MCF 10A (cell line): ENCODE measurements at places on chromosomes 11 and 22. TPM values are rescaled to one million over a fixed set of nuclear protein-coding genes. Genes with fewer than 3 reads are reported as not detected.

DNA sequence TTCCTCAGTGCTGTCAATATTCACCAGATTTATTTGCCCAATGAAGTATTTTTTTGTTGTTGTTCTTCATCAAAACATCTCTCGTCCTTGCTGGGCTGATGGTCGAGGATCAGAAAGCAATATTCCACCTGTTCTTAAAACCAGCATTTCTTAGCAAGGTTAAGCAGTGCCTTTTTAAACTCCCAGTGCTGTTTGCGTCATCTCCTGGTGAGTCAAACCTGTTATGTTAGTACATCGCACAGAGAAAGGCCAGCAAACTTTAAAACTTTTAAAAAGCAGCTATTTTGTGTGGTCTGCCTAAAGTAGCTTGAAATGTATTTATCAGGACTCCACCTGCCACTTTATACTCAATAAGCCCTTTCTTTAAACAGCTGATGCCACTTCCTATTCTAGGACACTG lies 802.0 kb downstream of the KCNA4 start:
- H3K36me3 ChIP-seq: no peaks in the 10 kb centered on the region
- no peaks in the 10 kb centered on the region for H3K27me3 ChIP-seq
- H3K27ac ChIP-seq: no peak overlapping the region
- H3K4me1 ChIP-seq: no peaks in the 10 kb centered on the region

DNA sequence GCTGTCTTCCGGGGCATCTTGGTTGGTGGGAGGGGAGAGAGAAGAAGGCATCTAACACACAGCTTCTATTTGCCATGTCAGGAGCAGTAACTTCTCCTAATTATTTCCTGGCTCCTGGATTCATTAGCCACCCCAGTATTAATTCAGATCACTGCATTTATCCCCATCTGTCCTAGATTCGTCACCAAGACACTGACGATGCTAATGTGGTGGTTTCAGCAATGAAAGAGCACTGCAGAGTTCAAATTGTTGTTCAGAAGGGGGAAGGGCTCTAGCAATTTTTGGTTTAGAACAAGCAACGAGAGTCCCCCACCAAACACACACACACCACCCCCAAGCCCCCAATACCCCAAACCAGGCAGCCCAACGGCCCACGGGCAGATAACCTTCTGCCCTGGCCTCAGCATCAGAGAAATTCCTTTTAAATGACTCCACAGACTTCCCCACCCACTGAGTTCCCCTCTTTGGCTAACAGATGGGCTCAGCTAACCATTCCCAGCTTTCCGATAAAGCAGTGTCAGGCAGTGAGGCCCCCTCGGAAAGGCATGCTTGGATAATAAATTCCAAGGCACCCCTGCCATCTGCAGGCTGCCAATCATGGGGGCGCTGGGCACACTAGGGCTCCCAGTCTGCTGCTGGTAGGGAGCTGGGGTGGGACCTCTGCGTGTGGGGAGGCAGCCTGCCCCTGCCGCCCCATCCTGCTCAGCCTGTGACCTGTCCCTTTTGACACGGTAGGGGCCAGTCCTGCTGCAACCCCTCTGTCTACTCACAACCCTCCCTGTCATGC lies 453.5 kb downstream of the MIAT start:
- H3K27me3 ChIP-seq: no peaks in the 10 kb centered on the region
- no peak overlapping the region for H3K4me3 ChIP-seq
- no peaks in the 10 kb centered on the region for H3K36me3 ChIP-seq
- H3K27ac ChIP-seq: no peak overlapping the region
- H3K4me1 ChIP-seq: peaks cover 38% of the 10 kb centered on the region

The VSIG10L2 gene
- total RNA-seq: not detected in 2 replicates

- no peaks in the 10 kb centered on the region for H3K27me3 ChIP-seq
- H3K4me3 ChIP-seq: peak overlapping the region; percentile 93
- H3K4me1 ChIP-seq: peaks cover 47% of the 10 kb centered on the region
- DNase-seq: peak; percentile 28
- peak overlapping the region; percentile 98 for H3K27ac ChIP-seq
Observed at GRCh38 chr11:61332281-61332796, 566 bp downstream of the DDB1 start.

DNA sequence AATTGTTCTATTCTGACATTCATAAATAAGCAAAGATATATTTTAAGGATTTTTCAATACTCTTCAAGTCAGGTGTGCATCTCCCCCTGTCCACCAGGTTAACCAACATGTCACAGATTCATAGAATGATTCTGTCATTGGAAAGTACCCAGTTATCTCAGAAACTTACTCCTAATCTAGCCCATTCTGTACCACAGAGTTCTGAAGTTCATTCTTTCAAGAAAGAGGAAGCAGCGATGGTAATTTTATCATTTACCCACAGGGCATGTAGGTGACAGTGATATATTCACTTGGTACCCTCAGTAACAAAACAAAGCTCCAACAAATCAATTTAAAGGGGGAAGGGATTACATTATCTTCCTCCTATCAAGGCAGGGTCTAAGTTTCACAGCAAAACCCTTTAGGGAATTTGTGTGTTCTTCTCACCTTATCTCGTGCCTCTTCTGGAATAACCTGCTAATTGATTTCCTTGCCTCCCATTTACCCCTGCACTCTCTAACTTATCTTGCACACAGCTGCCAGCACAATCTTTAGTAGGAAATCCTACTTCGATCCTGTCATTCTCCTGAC lies 19.0 kb upstream of the MPPED2 start:
- no peak overlapping the region for H3K4me3 ChIP-seq
- no peaks in the 10 kb centered on the region for H3K4me1 ChIP-seq
- no peak for DNase-seq
- H3K27me3 ChIP-seq: peaks cover 29% of the 10 kb centered on the region

The BLID gene
- total RNA-seq: 4.1 and 4.5 TPM in 2 replicates

DNA sequence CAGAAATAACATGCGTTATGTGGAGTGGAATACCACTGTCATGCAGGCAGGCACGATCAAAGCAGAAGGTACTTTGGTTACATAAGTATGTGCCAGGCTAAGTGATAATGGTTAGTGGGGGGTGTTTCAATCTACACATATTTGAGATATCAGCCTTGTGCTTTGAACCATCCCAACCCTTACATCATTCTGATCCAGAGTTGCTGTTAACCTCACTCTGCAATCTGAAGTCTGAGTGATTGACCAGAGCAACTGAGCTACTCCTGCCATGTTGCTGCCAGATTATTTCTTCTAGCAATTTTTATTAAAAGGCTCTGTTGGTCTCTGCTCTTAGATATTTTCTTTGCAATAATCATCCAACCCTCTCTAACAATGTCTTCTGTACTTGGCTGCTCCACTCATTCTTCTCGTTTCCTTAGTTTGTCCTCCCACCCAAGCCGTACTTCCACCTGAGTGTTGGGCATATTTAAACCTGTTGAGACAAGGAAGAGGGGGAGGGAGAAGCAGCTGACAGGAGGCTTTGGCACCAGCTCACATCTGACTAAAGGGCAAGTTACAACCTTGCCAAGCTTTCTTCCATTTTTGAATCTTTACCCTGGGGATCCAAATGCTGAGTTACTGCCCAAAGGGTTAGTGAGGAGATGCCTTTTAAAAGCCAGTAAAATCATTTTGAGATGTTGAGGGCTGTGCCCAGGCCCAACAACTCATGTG lies 114.1 kb upstream of the SESN3 start:
- H3K36me3 ChIP-seq: no peaks in the 10 kb centered on the region
- no peak overlapping the region for H3K4me3 ChIP-seq
- no peak overlapping the region for H3K27ac ChIP-seq
- DNase-seq: peak; percentile 40

The CSF2RB gene
- not detected in 2 replicates for total RNA-seq

GRCh38 chr11:106022795-106023275 lies 795 bp upstream of the MSANTD4 start:
- H3K36me3 ChIP-seq: peaks cover 23% of the 10 kb centered on the region
- peaks cover 42% of the 10 kb centered on the region for H3K4me1 ChIP-seq
- H3K4me3 ChIP-seq: peak overlapping the region; percentile 96
- H3K27me3 ChIP-seq: no peaks in the 10 kb centered on the region

- no peak overlapping the region for H3K4me3 ChIP-seq
- DNase-seq: no peak
- no peak overlapping the region for H3K27ac ChIP-seq
- no peaks in the 10 kb centered on the region for H3K27me3 ChIP-seq
- no peaks in the 10 kb centered on the region for H3K4me1 ChIP-seq
- peaks cover 6% of the 10 kb centered on the region for H3K36me3 ChIP-seq
Observed at GRCh38 chr22:25574736-25575135, 10.3 kb downstream of the GRK3 start.

DNA sequence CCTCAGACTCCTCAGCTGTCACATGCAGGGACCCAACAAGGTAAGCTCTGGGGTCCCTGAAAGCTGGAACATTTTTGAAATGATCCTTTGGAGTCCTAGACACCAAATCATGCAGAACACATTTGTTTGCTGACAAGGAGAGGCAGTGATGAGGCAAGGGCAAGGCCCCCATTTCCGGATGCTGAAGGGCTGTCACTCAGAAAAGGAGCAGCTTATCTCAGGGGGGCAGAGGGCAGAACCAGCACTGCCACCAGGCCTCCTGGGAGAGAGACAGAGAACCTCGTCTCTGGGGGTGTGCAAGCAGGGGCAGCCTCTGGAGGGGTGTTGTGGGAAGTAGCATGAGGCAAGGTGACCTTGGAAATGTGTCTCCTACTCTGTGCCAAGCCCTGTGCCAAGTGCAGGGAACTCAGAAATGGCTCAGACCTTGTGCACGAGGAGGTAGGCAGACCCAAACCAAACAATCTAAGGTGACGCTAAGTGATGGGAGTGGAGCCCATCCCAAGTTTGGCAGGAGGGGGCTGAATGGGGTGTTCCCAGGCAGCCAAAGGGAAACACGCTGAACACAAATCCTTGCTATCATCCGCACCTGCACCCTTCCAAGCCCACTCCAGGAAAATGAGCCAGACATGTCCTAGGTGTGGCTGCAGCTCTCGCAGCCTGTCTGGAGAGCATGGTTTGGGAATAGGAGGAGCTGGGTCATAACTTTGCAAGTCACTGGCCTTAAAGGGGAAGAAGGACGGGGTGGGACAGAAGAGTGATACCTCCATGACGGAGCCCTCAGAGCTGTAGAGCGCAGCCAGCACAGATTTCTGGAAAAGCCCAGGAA lies 94.2 kb downstream of the PDE2A start:
- H3K27me3 ChIP-seq: no peaks in the 10 kb centered on the region
- peaks cover 7% of the 10 kb centered on the region for H3K4me1 ChIP-seq
- no peak for DNase-seq
- no peak overlapping the region for H3K27ac ChIP-seq
- H3K4me3 ChIP-seq: no peak overlapping the region
- no peaks in the 10 kb centered on the region for H3K36me3 ChIP-seq

DNA sequence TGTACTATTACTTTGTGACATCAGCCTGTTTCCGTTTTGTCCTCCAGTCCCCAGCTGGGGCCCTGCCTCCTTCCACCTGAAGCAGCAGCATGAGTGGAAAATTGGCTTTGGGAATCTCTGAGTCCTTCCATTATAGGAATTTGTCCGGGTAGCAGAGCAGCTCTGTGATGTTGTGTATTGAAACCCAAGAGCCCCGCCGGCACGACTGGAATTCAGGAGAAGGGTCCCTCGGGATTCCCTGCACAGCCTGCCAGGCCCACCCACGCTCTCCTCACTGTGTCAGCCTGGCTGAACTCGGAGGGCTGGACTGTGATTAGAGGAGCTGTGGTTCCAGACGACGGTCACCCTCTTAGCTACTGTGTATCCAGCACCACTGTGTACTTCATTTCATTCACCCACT lies 18.8 kb upstream of the TSPAN18 start:
- no peak for DNase-seq
- H3K27ac ChIP-seq: no peak overlapping the region
- H3K27me3 ChIP-seq: no peaks in the 10 kb centered on the region
- no peak overlapping the region for H3K4me3 ChIP-seq
- no peaks in the 10 kb centered on the region for H3K36me3 ChIP-seq
- peaks cover 16% of the 10 kb centered on the region for H3K4me1 ChIP-seq

DNA sequence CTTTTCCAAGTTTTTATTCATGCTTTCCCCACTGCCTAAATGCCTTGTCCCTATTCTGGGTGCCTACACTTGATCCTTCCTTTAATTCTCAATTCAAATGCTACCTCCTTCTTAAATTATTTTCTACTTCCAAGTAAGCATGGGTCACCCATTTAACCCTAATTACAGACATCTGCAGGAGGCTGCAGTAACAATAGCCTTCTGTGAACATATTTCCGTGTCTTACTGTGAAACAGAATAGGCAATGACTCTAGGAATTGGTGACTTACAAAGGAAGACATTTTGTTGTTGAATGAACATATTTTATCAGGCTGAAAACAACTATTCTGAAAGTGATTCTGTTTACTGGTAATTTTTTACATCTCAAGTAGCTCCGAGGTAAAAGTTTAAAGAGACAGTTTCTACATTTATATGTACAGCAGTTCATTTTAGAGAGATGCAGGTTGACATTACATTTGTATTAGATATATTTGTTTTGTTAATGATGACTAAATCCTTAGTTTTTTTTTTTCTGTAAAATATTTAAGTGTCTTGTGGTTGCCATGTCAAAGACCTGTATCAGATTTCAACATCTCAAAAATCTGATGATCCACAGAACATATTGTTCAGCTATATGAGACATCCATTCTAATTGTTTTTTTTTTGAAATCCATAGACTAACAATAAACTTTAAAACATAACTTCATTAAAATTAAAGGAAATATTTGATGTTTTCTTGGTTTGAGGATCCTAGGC lies 316.8 kb downstream of the CASP12 start:
- no peak overlapping the region for H3K4me3 ChIP-seq
- H3K36me3 ChIP-seq: no peaks in the 10 kb centered on the region
- peak; percentile 11 for DNase-seq
- no peaks in the 10 kb centered on the region for H3K27me3 ChIP-seq
- peak overlapping the region; percentile 44 for H3K27ac ChIP-seq
- peaks cover 7% of the 10 kb centered on the region for H3K4me1 ChIP-seq

GRCh38 chr11:37643968-37644367 lies 1045.9 kb upstream of the RAG2 start:
- no peaks in the 10 kb centered on the region for H3K36me3 ChIP-seq
- no peaks in the 10 kb centered on the region for H3K4me1 ChIP-seq
- DNase-seq: no peak
- H3K27ac ChIP-seq: no peak overlapping the region
- no peak overlapping the region for H3K4me3 ChIP-seq

- peaks cover 31% of the 10 kb centered on the region for H3K36me3 ChIP-seq
- no peak overlapping the region for H3K4me3 ChIP-seq
- peaks cover 28% of the 10 kb centered on the region for H3K4me1 ChIP-seq
- H3K27ac ChIP-seq: no peak overlapping the region
Observed at GRCh38 chr11:67167091-67167490, 48.0 kb downstream of the KDM2A start.

The TSSK2 gene
- total RNA-seq: not detected in 2 replicates

The CECR2 gene
- not detected in 2 replicates for total RNA-seq
